CD8-positive, alpha-beta memory T cell (primary cell): ENCODE measurements at places on chromosomes 12 and 14. TPM values are rescaled to one million over a fixed set of nuclear protein-coding genes. Genes with fewer than 3 reads are reported as not detected.

DNA sequence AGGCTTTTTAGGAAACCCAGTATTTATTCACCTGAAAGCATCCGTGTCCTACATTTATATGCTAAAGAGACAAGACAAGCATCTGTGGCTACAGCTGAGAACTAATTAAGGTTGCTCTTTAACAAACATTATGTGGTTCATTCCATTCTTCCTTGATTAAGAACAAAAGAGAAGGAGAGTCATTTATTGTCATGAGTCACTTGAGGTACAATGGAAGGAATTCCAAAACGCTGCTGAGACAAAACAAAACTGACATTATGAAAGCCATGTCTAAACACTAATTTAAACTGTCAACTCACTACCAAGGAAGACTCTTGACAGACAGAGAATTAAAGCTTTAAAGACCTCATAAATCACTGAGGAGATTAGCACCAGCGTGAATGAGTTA is 214.4 kb downstream of the BMP4 start:
- no peaks in the 10 kb centered on the region for H3K27me3 ChIP-seq
- H3K27ac ChIP-seq = no peak overlapping the region
- H3K36me3 ChIP-seq = no peaks in the 10 kb centered on the region
- no peaks in the 10 kb centered on the region for H3K4me1 ChIP-seq
- DNase-seq = no peak

GRCh38 chr12:27199638-27200300 is 44.3 kb upstream of the STK38L start:
- no peaks in the 10 kb centered on the region for H3K27me3 ChIP-seq
- no peaks in the 10 kb centered on the region for H3K4me1 ChIP-seq
- no peak for DNase-seq
- no peak overlapping the region for H3K4me3 ChIP-seq
- H3K36me3 ChIP-seq = no peaks in the 10 kb centered on the region

Gene ZNF384
- total RNA-seq = 58.1 TPM

Gene SIRT4
- total RNA-seq = 1.8 TPM
